ENCODE measurements at places on chromosomes 7 and 10.

DNA sequence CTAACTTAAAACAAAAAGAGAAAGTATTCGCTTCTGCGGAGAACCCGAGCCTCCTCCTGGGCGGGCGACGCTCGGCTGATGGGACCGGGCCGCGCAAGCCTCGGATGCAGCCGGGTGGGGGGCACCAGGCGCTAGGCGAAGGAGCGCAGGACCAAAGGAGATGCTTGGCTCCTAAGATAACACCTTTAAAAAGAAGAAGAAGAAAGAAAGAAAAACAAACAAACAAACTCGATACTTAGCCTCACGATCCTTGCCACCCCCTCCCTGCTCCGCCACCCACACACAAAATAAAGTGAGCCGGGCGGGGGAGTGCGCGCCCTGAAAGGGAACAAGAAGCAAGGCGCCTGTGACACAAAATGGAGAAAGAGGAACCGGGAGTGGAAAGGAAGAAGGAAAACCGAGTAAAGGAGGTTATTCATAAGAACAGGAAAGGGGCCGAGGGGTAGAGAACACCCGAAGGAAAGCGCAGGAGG, 34.0 kb upstream of the EBLN1 start:
- DNase-seq: no peak

- DNase-seq: no peak
These were observed 6.0 kb downstream of the LDB1 start for GRCh38 chr10:102113956-102114857.

DNA sequence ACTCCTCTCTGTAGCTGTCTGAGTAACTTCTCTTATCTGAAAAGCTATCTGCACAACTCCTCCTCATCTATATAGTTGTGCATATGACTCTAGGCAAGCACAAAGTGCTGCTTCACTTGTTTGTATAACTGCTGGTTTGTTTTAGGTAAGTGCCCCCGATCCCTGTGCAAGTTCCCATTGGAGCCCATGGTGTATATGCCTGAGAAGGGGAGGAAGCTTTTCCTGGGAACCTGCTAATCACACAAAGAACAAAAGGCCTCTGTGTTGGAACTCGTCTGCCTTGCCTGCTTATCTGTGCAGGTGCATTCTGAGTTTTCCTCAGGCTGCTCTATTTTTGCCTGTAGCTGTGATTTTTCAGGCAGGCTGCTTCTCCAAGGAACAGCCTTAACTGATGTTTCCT, 23.2 kb upstream of the PHF14 start:
- DNase-seq: no peak

- no peak for DNase-seq
These were observed 43.7 kb upstream of the BPGM start for GRCh38 chr7:134602881-134603451.
